ENCODE measurements at places on chromosomes 2 and 18.

GRCh38 chr2:71498261-71498701, 44.9 kb downstream of the DYSF start:
- no peak for DNase-seq

DNA sequence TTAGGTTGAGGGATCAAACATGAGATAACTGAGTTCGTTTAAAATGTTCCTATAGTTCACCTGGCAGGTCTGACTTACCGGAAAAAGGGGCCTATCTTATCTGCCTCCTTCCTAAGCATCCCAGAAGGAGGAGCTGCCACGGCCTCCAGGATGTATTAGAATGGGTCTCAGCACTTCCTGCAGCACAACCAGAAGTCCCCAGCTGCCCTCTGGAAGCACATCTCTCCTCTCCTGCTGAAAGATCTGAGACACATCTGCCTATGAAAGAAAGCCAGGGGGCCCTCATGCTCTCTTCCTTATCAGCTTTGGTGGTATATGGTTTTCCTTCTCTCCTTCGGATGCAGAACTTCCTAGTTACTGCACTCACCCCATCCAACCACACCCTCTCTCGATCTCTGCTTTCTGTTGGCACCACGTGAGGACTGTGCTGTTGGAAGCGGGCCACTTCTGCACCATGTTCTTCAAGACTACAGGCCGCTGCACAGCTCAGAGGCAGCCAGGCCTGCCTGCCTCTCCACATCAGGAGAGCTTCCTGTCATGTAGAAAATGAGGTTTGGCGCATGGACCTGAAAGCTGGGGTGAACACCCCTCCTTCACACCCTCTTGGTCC, 6.5 kb downstream of the IGFBP5 start:
- no peak for DNase-seq

DNA sequence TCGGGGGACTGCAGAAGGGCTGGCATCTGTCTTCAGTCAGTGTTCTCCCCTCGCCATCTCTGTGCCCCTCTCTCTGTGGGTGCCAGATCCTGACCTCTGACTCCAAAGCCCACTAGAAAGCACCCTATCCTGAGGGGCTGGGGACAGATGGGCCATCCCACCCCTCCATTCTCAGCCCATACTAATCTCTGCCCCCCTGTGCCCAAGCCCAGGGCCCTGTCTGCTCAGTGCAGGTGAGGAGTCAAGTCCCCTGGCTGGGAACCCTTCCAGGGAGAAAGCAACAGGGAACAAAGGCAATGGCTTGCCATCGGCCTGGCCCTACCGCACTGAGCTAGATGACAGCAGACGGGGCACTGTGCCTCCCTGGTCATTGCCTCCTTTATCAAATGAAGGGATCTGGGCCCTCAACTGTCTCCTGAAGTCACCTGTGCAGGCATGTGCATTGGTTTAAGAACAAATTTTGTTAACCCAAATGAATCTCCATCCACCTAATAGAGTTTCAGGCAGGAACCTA, 42.7 kb upstream of the ID2 start:
- no peak for DNase-seq

- DNase-seq: no peak
Observed at GRCh38 chr18:64240316-64240715, 91.4 kb upstream of the LINC00305 start.

DNA sequence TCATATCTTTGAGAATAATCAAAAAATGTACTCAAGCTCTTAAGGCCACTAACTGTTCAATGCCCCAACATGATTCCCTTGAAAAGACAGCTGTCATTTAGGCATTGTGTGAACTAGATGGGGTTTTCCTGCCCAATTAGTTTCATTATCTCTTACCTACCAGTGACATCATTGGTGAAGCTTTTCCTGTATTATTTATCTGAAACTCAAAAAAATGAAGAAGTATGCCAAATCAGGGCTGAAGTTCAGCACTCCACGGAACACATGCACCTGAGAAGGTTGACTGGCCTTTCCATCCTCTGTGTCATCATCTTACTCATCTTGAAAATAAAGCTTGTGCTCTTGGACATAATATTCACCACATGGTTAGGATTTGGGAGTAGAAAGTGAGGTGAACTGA, 126.4 kb downstream of the TXNL1 start:
- no peak for DNase-seq

GRCh38 chr2:156385242-156385641, 50.9 kb upstream of the GPD2 start:
- DNase-seq: no peak

DNA sequence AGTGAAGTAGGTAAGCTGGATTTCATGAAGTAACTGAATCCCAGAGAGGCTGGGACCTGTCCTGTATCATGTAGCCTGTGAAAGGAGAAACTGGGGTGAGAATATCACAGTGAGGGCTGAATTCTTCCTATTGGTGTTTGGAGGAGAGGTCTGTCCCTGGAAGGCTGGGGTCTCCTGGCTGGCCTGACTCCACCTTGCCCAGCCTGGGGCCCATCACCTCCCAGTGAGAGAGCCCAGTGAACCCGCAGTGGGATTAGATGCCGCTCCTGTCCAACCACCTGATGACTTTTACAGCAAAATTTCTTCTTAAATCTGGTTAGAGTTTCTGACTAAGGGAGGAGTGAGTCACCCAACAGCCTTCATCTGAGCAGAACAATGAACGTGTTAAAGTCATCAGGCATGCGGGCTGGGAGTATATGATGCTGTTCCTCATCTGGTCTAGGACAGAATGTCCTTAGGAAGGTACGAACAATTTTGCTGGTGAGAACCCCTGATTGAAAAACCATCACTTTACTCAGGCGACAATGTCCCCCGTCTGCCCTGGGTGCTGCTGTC, 152.9 kb downstream of the LPIN1 start:
- DNase-seq: no peak

GRCh38 chr2:68889500-68889899, 18.3 kb upstream of the BMP10 start:
- DNase-seq: no peak

GRCh38 chr18:11387880-11388279, 221.5 kb upstream of the SLC35G4 start:
- no peak for DNase-seq

DNA sequence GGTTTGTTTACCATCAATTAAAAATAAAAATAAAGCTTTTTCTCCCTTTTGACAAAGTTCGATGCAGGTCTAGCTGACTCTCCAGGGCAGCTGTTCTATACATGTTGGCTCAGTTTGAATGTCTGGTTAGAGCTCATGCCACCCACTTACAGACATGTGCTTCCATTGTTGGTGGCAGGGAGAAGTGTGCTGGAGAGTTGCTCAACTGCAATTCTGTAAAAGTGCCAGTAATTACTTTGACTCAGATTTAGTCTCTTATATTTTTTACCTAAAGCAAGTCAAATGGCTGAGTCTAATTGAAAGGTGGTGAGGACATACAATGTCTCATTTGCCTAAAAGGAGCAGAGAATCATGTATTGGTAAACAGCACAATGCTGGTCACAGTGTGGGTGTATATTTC, 609.1 kb upstream of the SYT4 start:
- no peak for DNase-seq

DNA sequence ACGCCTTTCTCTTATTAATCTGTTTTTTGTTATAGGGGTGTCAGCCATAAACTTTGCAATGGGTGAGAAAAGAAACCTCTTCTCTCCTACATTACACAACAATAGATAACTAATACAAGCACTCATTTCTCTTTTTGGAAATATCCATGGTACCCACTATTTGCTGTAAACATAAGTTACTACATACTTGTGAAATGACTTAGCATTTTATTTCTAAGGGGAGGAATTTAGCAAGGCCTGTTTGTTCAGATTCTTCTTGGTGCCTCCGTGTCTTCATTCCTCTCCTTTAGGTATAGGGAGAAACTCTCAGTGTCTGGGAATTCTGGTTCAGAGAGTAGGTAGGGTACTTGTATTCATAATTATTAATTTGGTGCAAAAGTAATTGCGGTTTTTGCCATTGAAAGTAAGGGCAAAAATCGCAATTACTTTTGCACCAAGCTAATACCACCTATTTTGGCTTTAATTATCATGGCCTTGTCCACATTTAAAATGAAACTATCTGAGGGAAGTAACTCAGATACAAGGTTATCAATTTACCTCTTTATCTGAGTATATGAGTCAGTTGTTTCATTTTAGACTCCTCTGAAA, 134.8 kb downstream of the MREG start:
- no peak for DNase-seq

- DNase-seq: no peak
Observed at GRCh38 chr2:68709421-68709911, 25.1 kb upstream of the ARHGAP25 start.

- DNase-seq: no peak
Observed at GRCh38 chr2:126686841-126687485, 31.0 kb downstream of the GYPC start.

DNA sequence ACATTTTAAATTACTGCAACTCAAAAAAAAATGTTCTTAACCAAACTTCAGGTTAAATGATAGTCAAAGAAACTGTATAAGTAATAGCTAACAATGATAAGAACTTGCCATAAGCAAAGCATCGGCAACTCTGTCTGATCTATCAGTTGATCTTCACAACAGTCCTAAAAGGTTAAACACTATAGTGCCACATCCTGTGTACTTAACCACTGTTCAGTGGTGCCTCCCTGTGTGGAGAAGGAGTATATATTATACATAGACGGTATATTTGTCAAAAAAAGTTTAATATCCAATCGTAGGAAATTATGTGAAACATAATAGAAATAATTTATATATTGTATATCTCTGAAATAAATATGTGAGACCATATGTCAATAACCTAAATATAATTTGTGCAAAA, 13.0 kb downstream of the DTNA start:
- DNase-seq: no peak

DNA sequence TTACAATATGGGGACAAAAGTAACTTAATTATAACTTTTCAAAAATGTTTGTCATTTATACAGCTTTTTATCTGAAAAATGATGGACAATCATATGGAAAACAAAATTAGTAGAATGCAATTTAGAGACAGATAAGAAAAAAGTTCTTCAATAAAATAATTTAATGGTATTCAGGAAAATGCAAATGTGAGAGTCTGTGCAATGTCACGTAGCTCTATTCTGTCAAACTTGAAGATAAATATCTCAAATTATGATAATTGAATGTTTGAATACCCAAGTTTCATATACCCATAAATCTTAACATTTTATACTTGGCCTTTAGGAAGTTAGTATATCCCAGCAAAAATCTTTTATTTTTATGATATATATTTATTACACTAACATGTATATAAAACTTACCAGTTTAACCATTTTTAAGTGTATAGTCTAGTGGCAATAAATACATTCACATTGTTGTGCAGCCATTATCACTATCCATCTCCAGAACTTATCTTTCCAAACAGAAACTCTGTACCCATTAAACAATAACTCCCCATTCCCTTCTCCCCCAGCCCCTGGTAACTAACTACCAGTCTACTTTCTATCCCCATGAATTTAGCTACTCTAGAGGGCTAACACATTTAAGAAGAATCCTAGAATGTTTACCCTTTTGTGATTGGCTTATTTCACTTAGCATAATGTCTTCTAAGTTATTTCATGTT, 311.5 kb downstream of the SOCS6 start:
- no peak for DNase-seq

DNA sequence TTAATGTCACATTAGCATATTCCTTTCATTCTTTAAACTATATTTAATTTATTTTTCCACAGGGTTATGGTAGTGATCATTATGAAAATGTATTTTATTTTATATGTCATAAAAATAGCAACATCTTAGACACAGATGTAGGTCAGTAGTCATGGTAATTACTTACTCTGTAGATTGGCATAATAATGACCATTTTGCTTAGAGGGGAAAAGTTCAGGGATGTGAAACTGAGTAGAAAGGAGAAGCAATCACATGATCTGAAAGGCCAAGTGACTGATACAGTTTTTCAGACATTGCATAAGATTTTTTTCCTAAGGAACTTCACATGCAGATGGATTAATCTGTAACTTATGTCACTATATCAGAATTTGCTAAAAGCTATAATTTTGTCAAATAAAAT, 286.9 kb downstream of the CTNNA2 start:
- DNase-seq: no peak

DNA sequence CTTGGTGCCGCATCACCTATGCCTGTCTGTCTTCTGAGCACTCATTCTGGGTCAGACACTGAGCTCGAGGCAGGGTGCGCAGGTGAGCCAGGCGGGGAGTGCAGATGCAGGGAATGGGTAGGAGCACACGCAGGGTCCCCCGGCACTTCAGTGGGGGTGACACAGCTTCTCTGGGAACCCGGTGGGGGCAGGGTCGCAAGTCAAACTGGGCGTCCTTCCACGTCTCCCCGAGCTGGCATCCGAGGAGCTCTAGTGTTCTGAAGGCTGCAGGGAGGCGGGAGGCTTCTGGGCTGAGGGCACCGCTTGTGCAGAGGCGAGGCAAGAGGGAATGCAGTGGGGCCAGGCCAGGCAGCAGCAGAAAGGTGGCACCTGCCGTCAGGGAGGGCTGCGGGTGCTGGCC, 86.0 kb downstream of the DGKD start:
- no peak for DNase-seq

- no peak for DNase-seq
Observed at GRCh38 chr2:46184794-46185583, 112.2 kb upstream of the EPAS1 start.

GRCh38 chr2:65539633-65540032, 107.2 kb upstream of the SPRED2 start:
- no peak for DNase-seq

Measured in stimulated activated CD4-positive, alpha-beta T cell treated with anti-CD3 and anti-CD28 coated beads, Interleukin-4, amount 100 ng/mL, for 4 hours (primary cell).